ENCODE measurements at places on chromosomes 7 and 10.

DNA sequence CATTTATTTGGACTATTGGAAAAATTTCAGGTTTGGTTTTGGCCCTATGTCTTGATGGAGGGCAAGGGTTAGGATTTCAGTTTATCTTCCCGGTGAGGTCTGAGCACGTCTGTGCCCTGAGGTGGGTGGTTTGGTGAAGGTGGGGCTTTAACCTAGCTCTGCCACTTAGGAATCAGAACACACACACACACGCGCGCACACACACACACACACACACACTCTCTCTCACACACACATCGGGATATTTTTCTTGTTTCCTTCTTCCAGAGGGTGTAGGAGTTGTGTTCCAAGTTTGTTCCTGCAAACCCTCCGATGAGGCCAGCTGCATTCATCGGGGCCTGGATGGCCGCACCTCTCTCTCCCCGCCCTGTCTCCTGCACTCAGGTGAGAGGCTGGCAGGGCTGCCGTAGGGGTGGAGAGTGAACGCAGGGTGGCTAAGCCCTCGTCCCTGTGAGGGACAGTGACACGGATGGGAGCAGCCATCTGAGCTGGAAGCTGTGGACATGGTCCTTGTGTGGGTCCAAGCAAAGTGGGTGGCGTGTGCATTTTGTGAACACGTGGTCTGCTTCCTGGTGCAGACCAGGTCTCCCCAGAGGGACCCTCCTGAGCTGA lies 34.2 kb downstream of the CHST12 start:
- no peak for DNase-seq

DNA sequence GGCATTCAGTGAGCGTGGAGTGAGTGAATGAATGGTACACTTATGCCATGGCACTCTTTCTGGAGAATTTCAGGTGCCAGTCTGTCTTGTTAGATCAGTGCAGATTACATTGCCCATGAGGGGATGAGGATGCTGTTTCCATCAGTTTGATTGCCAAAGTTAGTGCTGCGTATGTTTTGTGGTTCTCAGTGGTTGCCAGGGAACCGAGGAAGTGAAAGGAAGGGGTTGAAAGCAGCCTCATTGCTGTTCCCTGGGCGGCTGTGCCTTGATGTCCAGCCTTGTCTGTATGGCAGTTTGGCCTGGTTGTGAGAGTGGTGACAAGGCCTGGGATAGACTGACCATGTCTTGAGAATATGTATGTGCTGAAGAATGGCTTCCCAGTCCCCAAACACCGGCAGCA lies 30.2 kb downstream of the WBP1L start:
- DNase-seq, result no peak

DNA sequence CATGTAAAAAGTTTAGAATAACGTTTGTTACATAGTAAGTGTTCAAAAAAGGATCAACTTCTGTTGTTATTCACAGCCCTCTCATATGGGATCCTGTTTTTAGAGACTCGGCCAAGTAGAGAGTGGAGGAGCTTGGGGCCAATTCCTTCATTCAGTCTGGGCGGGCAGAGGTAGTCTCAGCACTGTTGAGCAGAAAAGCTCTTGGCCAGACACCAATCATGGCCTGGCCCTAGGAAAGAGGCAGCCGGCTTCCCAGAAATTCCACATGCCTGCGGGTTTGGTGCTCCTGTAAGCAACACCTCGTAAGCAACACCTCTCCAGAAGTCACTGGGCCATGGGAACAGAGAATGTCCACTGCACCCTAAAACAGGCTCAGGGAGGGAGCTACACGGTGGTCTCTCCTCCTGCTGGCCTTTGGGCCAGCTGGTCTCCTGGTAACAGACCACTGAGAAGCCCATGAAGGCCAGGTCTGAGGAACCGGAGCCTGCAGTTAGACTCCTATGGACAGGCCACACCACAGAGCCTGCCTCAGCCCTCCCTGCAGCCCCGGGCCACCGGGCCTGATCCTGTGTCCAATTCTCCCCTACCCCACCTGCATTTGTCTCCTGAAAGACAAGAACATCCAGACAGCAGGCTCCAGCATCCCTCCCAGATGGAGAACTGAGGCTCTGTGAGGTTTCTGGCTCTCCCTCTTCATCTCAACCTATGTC lies 149.1 kb downstream of the GRID1 start:
- DNase-seq, result no peak

DNA sequence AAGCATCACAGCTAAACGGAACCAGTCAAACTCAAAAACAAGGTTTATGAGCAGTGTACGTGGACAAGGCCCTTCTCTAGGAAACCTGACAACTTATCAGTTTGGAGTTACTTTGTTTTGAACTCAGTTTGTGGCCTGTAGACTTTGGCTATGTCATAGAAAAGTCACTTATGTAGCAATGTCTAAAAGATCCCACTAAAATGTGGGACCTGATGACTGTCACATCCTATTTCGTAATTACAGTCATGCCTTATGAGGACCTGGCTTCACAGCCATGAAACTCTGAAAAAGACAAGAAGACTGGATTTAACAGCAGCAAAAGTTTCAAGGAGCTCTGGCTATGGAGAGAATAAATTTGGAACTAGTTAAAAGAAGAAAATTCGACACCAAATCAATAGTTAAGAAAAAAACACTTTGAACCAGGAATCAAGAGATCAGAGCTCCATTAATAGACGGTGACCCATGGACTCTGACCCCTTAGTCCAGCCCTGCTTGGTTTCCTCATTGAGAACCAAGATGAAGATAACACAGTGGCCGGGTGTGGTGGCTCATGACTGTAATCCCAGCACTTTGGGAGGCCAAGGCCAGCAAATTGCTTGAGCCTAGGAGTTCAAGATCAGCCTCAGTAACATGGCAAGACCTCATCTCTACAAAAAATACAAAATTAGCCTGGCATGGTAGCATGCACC lies 204.3 kb downstream of the SFMBT2 start:
- no peak for DNase-seq

GRCh38 chr10:30459283-30459682 lies 25.3 kb downstream of the MAP3K8 start:
- DNase-seq, result no peak

DNA sequence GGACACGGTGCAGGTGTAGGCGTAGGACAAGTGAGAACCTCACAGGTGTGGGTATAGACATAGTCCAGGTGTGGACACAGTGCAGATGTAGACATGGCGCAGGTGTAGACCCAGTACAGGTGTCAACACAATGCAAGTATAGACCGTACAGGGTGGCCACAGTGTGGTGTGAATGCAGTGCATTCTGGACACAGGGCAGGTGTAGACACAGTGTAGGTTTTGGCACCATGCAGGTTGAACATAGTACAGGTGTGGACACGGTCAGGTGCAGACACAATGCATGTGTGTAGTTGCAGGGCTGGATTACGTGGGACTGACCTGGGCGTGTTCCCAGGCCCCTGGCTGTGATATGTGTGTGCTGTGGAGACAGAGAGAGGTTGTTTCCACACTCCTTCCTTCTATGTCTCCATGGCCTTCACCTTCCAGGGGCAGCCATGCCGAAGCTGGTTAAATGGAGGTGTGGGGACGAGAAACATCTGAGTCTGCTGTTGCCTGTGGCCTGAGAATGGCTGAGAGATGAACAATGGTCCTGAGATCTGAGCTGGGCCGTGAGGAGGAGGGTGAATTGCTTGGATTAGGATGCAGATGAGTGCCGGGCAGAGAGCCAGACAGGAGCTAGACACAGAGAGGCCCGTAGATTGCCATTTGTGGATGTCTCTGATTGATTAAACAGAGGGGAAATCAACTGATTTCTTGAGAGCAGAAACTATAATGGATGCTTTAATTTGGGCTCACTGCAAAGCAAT lies 343.9 kb upstream of the SHH start:
- DNase-seq, result no peak

DNA sequence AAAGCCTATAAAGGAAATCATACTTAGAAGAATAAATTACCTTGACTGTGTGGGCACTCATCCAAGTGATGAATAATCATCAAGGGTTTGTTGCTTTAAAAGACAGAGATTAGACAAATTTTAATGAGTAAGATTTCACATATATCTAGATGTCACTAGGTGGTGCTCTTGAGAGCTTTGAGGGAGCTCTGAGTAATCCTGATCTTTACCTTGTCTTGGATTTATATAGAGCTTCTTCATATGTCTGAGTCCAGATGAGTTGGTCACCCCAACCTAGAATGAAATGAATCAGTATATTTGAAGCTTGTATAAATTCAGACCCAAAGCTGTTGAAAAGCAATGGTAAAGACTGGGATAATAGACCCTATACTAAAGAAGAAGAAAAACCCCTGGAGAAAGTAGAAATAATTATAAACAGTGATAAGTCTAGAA lies 3.7 kb downstream of the AGR2 start:
- no peak for DNase-seq

GRCh38 chr10:90858461-90858968 lies 676 bp upstream of the HTR7 start:
- DNase-seq, result no peak

- no peak for DNase-seq
These were observed 41.1 kb downstream of the PUS7 start for GRCh38 chr7:105480931-105481330.

GRCh38 chr10:34405611-34406462 lies 409.3 kb downstream of the PARD3 start:
- DNase-seq, result no peak

DNA sequence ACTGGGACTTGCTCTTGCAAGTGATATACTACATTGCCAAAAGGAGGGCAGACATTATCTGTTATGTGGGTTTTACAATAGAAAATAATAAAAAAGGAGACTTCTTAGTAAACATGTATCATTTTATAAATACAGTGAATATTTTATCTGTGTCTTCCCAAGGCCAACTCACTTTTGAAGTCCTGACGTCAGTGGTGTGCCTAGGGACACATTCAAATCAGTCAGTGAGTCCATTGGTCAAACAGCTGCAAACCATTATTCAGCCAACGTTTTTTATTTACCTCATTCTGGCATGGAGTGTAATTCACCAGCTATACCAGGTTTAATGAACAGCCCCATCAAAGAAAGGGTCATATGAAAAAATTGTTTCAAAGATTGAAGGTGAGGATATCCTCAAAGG lies 263.7 kb downstream of the IPMK start:
- no peak for DNase-seq

Data from GOT3 (cell line).